ENCODE measurements at places on chromosomes 16 and 17.

DNA sequence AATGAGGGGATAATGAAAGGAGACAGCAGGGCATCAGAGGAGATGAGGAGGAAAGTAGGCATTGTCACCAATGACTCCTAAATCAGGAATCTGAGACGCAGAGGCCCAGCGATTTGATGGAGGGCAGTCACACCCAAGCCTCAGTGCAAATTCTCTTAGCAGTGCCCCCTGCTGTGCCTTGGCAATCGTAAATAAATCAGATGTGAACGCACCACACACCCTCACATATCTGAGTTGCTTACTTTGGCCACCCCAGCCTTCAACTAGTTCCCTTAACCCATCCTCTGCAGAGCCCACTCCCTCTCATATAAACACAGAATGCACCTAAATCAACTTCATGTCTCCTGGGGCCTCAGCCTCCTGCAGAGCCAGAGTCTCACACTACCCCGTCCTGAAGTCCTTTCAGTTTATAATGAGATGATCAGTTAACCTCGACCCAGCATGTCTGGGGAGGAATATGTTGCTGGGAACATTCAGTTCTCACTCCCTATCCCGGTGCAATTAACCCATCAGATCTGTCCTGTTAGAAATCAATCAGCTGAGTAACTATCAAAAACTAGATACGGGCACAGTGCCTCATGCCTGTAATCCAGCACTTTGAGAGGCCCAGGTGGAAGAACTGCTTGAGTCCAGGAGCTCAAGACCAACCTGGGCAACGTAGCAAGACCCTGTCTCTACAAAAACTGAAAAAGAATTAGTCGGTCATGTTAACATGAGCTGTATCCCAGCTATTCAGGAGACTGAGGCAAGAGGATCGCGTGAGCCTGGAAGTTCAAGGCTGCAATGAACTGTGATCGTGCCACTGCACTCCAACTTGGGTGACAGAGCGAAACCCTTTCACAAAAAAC, 78.4 kb downstream of the SLC39A11 start:
- no peak for DNase-seq

DNA sequence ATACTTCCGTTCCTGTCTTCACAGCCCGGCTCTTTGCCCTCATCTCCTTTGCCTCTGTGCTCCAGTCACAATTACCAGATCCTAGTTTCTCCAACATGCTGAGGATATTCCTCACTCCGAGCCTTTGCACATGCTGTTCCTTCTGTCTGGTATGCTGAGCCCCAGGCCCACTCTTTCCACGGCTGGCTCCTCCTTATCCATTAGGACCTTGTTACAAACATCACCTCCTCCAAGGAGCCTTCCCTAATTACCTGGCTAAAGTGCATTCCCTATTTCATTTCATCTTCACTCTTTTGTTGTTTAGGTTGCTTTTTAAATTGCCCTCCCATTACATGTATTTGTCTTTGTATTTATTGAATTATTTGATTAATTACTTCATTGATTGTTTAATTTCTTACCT, 14.9 kb upstream of the ADGRG1 start:
- no peak for DNase-seq

- no peak for DNase-seq
These were observed 13.3 kb upstream of the PAFAH1B1 start for GRCh38 chr17:2580151-2580550.

DNA sequence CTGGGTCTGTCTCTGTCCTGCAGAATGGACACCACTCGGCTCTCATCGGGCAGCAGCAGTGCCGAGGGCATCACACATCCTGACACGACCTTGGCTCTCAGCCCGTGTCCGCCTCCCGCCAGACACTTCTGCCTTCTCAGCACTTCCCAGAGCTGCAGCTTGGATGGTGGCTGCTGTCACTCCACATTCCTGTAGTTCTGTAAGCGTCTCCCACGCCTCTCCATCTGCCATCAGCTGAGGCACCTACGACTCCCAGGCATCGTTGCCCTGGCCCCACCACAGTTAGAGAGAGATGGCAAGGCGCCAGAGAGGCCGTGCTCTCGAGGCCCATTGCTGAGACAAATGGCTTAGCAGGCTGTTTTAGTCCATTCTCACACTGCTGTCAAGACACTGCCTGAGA, 195.9 kb upstream of the CHMP6 start:
- no peak for DNase-seq

DNA sequence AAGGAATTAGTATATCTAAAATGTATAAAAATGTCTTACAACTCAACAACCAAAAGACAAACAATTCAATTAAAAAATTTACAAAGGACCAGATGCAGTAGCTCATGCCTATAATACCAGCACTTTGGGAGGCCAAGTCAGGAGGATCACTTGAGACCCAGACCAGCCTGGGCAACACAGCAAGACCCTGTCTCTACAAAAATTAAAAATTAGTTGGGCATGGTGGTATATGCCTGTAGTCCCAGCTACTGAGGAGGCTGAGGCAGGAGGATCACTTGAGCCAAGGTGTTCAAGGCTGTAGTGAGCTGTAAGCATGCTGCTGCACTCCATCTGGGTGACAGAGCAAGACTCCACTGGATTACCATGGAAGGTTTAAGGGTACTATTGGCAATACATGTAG, 33.8 kb downstream of the ZNRF1 start:
- no peak for DNase-seq

- DNase-seq, result no peak
These were observed 482.8 kb downstream of the CDH13 start for GRCh38 chr16:83109490-83110125.

GRCh38 chr16:89341697-89342694, 124.5 kb downstream of the ZNF778 start:
- no peak for DNase-seq

DNA sequence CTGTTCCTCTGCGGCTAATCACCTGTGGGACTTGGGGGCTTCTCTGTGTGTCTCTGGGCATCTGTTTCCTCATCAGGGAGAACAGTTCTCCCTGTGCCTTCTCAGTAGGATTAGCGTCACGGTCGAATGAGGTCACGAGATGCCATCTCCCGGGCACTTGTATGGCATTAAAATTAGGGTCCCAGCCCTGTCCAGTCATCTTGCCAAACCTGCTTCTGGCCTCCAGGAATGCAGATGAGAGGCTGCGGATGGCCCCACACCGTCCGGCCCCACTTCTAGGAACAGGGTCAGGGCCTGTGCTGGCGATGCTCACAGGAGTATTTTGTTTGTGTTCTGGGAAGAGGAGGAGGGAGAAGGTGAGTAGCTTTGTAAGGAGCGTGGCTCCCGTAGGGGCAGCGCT, 58.5 kb downstream of the OR1D5 start:
- DNase-seq, result no peak

- DNase-seq, result no peak
These were observed 46.4 kb upstream of the PIK3R6 start for GRCh38 chr17:8913879-8914278.

DNA sequence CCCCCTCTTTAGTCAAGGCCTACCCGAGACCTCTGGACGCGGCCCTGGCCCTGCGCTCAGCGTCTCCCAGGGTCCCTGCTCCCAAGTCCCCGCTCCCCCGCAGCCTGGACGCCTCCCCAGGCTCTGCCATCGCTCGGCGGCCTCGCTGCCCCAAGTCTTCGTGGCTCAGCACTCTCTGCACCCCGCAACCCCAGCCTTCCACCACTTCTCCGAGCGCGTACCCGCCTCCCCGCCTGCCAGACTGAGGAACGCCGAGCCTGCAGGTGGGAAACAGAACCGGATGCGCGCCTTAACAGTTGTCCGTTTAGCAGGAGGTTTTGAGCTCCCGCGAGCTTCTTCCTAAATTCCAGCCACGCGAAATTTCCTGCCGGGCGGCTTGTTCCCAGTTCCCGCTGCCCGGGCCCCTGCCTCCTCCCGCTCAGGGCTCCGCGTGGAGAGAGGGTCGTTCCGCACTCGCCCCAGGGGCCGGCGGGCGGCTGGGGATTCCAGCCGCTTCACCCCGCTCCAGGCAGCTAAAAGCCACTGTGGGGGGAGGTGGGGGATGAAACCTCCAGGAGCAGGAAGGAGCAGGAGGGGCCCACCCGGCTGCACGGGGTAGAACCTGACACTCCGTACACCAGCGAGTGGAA, 87.7 kb downstream of the KCNJ12 start:
- no peak for DNase-seq

- DNase-seq, result no peak
These were observed 2.1 kb upstream of the NAGPA start for GRCh38 chr16:5035909-5036227.

DNA sequence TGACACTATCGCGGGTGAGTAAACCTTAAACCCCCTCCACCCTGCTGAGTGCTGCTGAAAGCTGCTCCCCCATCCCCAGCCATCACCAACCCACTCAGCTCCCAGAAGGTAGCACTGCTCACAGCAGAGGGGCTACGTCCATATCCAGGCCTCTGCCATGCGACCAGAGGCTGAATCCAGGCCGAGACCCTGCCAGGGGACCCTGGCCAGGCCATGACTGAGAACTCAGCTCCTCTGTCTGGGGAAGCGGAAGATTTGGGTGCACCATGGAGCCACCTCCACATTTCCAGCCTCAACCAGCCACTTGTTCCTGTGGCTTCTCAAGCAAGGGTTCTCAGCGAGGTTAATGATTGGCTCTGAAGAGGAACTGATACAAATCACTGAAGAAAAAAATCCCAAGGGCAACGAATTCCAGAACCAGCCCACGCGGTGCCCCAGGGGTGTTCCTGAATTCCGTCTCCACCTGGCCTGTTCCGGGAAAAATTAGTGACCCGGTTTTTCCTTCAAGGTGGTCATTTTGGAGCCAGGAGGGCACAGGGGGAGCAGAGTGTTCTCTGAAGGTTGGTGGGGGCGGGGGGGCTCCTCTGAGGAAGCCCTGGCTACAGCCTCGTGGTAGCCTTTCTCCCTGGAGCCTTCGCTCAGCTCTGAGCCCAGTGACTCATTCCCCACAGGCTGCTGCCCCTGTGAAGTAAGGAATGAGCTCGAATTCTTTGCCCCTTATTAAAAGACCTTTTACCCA, 9.3 kb upstream of the SLC16A5 start:
- DNase-seq, result no peak

GRCh38 chr17:32659419-32659842, 172.6 kb downstream of the CDK5R1 start:
- peak; percentile 37 for DNase-seq

- DNase-seq, result no peak
These were observed 144.3 kb downstream of the ITFG1 start for GRCh38 chr16:47316442-47317015.

DNA sequence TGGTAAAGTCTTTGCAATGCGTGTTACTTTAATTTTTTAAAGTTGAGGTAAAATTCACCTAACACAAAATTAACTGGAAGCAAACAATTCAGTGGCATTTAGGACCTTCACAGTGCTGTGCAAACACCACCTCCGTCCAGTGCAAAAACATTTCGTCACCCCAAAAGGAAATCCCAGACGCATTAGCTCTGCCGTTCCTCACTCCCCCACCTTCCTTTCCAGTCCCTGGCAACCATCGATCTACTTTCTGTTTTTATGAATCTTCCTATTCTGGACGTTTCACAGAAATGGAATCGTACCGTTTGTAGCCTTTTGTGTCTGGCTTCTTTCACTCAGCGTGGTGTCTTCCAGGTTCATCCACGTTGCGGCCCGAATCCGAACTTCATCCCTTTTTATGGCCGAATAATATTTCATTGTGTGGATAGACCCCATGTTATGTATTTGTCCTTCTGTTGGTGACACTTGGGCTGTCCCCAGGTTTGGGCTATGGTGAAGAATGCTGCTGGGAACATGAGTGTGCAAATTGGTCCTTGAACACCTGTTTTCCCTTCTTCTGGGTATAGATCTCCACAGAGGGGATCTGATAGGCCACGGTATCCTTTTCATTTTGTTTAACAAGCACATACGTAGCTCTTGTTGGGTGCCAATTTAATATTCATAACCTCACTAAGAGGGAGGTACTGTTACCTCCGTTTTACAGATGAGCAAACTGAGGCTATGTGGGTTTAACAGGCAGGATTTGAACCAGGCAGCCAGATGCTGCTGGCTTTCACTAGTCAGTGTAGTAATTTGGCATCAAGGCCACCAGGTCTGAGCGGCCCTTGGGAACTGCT, 232.0 kb upstream of the GSE1 start:
- DNase-seq, result no peak

DNA sequence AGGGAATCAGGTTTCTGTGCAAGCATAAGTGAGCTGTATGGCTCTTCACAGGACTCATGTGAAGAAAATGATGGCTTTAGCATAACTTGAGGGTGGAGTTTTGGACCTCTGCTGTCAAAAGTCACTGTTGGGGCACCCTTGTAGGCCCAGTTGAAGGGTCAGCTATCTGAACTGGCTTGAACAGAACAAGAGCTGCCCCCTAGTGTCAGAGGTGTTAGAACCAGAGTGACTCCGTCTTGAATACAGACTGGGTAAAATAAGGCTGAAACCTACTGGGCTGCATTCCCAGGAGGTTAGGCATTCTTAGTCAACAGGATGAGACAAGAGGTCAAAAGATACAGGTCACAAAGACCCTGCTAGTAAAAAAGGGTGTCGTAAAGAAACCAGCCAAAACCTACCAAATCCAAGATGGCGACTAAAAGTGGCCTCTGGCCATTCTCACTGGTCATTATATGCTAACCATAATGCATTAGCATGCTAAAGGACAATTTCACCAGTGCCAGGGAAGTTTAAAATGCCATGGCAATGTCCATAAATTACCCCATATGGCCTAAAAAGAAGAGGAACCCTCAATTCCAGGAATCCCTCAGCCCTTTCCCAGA, 484.0 kb upstream of the ERCC4 start:
- DNase-seq, result no peak

GRCh38 chr17:37742116-37742761, 2.6 kb downstream of the HNF1B start:
- no peak for DNase-seq

- no peak for DNase-seq
These were observed 74.8 kb upstream of the MARCHF10 start for GRCh38 chr17:62882878-62883277.

DNA sequence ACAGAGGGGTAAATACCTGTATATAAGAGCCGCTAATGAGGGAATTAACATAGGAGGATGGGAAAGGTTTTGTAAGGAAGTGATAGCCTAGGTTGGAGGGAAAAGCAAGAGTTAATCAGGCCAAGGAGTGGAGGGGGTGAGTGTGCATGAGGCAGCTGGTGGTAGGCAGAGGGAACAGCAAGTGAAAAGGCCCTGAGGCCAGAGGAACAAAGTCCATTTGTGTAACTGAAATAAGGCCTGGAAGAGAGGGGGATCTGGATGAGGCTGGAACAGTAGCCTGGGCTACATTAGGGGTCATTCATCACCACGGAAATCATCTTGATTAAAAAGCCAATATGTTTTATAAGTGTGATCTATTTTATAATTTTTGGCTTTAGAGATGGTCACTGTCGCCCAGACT, 45.7 kb downstream of the FZD2 start:
- DNase-seq, result no peak

GRCh38 chr17:2421315-2422147, 20.7 kb upstream of the MNT start:
- DNase-seq, result no peak

- DNase-seq, result no peak
These were observed 23.8 kb upstream of the DOC2B start for GRCh38 chr17:205148-205669.

GRCh38 chr16:50281391-50282009, 15.1 kb downstream of the ADCY7 start:
- DNase-seq, result no peak

- DNase-seq, result no peak
These were observed 99.7 kb downstream of the CMIP start for GRCh38 chr16:81544261-81544660.

GRCh38 chr17:42428141-42428944, 5.3 kb upstream of the CAVIN1 start:
- no peak for DNase-seq

GRCh38 chr16:17491140-17491662, 20.4 kb upstream of the XYLT1 start:
- DNase-seq, result no peak
